ENCODE measurements at places on chromosomes 2 and 18. TPM values are rescaled to one million over a fixed set of nuclear protein-coding genes. Genes with fewer than 3 reads are reported as not detected.
A peak's percentile ranks its signal among the peaks of the same experiment; 100 is the strongest.

GRCh38 chr18:38421021-38421420 is 855.4 kb upstream of the CELF4 start:
- H3K4me3 ChIP-seq: no peak overlapping the region
- DNase-seq: no peak
- no peak overlapping the region for H3K27ac ChIP-seq
- no peaks in the 10 kb centered on the region for H3K27me3 ChIP-seq
- H3K4me1 ChIP-seq: no peaks in the 10 kb centered on the region
- H3K36me3 ChIP-seq: no peaks in the 10 kb centered on the region

- H3K36me3 ChIP-seq: no peaks in the 10 kb centered on the region
- peaks cover 14% of the 10 kb centered on the region for H3K4me1 ChIP-seq
- H3K4me3 ChIP-seq: no peak overlapping the region
- H3K27me3 ChIP-seq: peaks cover 24% of the 10 kb centered on the region
- no peak for DNase-seq
- no peak overlapping the region for H3K27ac ChIP-seq
These were observed 71.9 kb downstream of the CHRNA1 start for GRCh38 chr2:174692256-174692919.

DNA sequence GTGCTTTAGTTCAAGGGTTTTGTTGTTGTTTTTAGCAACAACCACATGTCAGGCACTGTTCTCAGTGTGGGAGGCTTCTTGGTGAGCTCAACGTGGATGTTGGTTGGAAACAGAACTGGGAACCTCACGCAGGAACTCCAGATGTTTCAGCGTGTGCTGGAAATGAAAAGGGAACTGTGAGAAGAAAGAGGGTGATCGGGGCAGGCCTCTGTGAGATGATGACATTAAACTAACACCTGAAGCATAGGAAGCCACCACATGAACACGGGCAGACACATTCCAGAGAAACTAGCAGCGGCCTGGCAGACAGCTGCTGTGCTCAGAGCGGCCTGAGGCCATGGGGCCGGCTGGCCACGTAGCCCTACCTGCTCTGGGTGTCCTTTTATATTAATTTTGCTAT is 66.4 kb downstream of the COA5 start:
- H3K27ac ChIP-seq: peak overlapping the region; percentile 41
- peaks cover 79% of the 10 kb centered on the region for H3K36me3 ChIP-seq

GRCh38 chr2:144032566-144032965 is 487.4 kb downstream of the ZEB2 start:
- DNase-seq: no peak
- no peaks in the 10 kb centered on the region for H3K4me1 ChIP-seq
- no peak overlapping the region for H3K27ac ChIP-seq
- H3K27me3 ChIP-seq: no peaks in the 10 kb centered on the region

GRCh38 chr2:127181851-127182250 is 38.2 kb downstream of the CYP27C1 start:
- H3K27me3 ChIP-seq: peaks cover 23% of the 10 kb centered on the region
- H3K4me1 ChIP-seq: peaks cover 8% of the 10 kb centered on the region

DNA sequence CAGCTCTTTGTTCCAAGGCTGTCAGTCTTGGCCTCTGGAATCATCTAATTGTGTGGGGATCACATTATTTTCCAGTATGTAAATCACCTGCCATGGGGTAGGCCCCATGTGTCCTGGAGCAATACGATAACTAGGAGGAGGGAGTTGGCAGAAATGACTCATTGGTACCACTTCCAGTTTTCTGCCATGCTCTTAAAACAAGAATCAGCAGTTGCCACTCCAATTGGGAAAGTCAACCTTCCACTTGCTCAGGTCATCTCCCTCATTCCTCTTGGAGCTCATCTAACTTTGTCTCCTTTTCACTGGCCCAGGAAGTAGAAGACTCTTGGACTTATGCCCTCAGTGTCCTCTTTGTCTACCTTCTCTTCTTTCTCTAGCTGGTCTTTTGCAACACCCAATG is 487.0 kb downstream of the SLC4A3 start:
- DNase-seq: no peak
- no peak overlapping the region for H3K27ac ChIP-seq
- no peaks in the 10 kb centered on the region for H3K36me3 ChIP-seq
- H3K4me3 ChIP-seq: no peak overlapping the region
- no peaks in the 10 kb centered on the region for H3K4me1 ChIP-seq
- no peaks in the 10 kb centered on the region for H3K27me3 ChIP-seq

DNA sequence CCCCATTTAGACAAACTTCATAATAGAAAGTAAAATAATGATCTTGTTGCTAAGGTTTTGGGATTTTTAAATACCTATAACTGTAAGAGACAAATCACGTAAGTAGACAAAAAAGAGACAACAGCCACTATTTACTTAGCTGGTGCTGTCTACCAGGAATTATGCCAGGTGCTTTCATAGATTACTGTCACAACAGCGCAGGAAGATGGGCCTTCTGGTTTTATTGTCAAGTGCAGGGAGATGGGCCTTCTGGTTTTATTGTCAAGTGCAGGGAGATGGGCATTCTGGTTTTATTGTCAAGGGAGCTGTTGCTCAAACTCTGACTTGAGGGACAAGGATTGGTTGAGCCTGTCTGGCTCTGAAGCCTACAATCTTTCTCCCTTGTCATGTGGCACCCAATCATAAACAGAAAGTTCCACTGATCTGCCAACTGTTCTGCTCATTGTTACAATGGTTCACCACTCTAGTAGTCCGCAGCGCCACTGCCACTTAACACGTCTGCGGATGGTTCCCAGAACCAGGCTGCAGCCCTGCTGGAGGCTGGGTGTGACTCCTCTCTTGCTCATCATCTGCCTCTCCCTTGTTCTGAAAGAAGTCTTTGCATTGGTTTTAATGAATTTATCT is 95.0 kb downstream of the RNF144A start:
- peaks cover 35% of the 10 kb centered on the region for H3K36me3 ChIP-seq
- H3K4me1 ChIP-seq: peaks cover 33% of the 10 kb centered on the region

DNA sequence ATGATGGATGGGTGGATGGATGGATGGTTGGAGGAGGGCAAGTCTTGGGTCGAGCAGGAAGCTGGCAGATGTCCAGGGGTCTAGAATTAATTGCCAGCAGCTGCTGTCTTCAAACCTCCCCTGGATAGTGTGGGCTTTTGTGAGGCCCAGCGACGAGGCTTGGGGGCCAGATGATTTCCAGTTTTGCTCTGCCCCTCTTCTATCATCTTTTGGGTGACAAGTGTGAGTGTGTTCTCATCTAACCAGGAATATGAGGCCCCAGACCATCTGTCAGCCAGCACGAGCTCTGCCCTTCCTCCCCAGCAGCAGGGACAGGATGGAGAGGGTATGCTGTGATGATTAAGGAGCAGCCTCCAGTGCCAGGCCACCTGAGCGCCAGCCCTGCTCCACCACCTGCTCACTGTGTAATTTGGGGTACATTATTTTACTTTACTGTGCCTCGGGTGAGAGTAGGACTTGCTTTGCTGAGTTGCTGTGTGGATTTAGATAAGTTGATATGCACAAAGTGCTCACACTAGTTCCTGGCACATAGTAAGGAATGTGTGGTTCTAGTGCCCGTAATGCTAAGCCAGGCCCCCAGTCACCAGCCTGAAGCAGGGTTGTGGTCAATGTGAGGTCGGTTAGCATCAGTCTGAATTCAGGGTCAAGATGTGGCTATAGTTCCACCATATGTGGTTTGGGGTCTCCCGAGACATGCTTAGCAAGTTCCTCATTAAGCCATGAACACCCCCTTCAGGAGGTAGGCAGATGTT is 251.1 kb downstream of the CYP26B1 start:
- no peak overlapping the region for H3K27ac ChIP-seq
- no peak overlapping the region for H3K4me3 ChIP-seq
- no peaks in the 10 kb centered on the region for H3K4me1 ChIP-seq
- no peak for DNase-seq

DNA sequence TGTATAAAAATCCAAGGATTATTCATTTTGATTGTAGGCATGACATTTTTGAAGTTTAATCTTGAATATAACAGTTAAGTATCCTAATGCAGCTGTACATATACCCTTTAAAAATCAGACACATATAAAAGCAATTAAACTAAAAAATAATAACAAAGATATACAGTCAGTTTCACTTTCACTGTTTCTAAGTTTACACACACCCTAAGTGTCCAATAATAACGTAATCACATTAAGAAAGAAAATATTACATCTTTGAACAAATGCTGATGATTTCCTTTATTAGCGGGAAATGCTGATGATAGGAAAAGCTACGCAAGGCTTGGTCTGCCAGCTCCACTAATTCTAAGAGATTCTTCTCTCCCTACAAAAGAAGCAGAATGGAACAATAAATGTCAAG is 38.8 kb downstream of the RTTN start:
- peaks cover 3% of the 10 kb centered on the region for H3K4me1 ChIP-seq
- H3K27me3 ChIP-seq: no peaks in the 10 kb centered on the region
- peaks cover 28% of the 10 kb centered on the region for H3K36me3 ChIP-seq

GRCh38 chr2:109270505-109271312 is 141.7 kb downstream of the SH3RF3 start:
- H3K36me3 ChIP-seq: no peaks in the 10 kb centered on the region
- DNase-seq: no peak
- peaks cover 7% of the 10 kb centered on the region for H3K27me3 ChIP-seq
- H3K4me1 ChIP-seq: no peaks in the 10 kb centered on the region
- H3K27ac ChIP-seq: no peak overlapping the region
- H3K4me3 ChIP-seq: no peak overlapping the region

DNA sequence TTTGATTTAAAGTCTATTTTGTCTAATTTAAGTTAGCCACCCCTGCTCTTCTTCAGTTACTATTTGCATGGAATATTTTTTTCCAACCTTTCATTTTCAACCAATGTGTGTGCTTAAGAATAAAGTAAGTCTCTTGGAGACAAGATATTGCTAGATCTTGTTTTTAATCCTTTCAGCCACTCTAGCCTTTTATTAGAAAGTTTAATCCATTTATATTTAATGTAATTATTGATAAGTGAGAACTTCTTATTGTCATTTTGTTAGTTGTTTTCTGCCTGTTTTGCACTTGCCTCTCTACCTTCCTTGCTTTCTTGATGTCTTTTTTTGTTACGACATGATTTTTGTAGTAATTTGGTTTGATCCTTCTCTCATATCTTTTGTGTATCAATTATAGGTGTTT is 46.4 kb downstream of the CCDC148 start:
- H3K27ac ChIP-seq: no peak overlapping the region
- H3K4me1 ChIP-seq: no peaks in the 10 kb centered on the region
- H3K36me3 ChIP-seq: no peaks in the 10 kb centered on the region
- peaks cover 8% of the 10 kb centered on the region for H3K27me3 ChIP-seq

GRCh38 chr2:219629976-219630695 is 2.7 kb downstream of the SLC4A3 start:
- H3K4me3 ChIP-seq: no peak overlapping the region
- peaks cover 6% of the 10 kb centered on the region for H3K4me1 ChIP-seq
- no peaks in the 10 kb centered on the region for H3K36me3 ChIP-seq

DNA sequence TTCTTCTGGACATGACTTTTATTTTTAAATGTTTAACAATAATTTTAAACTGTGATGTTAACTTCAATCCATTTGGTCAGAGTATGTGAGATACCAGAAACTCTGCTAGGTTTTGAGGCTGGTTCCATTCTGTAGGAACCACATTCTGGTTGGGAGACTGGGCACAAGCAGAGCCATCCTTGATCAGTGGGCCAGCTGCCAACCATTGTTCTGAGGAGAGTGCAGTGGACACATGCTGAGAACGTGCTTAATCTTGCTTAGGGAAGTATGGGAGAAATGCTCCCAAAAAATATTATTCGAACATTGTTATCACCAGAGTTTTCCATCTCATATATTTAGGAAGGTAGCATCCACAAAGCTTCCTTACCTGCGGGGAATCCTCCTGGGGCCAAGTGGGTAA is 155.8 kb downstream of the RTN4 start:
- H3K36me3 ChIP-seq: peaks cover 3% of the 10 kb centered on the region
- no peak overlapping the region for H3K27ac ChIP-seq
- no peak overlapping the region for H3K4me3 ChIP-seq
- peaks cover 20% of the 10 kb centered on the region for H3K4me1 ChIP-seq
- peaks cover 4% of the 10 kb centered on the region for H3K27me3 ChIP-seq

GRCh38 chr2:109339519-109339966 is 210.5 kb downstream of the SH3RF3 start:
- H3K4me3 ChIP-seq: no peak overlapping the region
- H3K27ac ChIP-seq: no peak overlapping the region
- DNase-seq: no peak
- H3K4me1 ChIP-seq: peaks cover 43% of the 10 kb centered on the region

- no peak for DNase-seq
- peaks cover 42% of the 10 kb centered on the region for H3K36me3 ChIP-seq
- no peaks in the 10 kb centered on the region for H3K27me3 ChIP-seq
- no peak overlapping the region for H3K27ac ChIP-seq
These were observed 9.4 kb downstream of the INSIG2 start for GRCh38 chr2:118097657-118098056.

DNA sequence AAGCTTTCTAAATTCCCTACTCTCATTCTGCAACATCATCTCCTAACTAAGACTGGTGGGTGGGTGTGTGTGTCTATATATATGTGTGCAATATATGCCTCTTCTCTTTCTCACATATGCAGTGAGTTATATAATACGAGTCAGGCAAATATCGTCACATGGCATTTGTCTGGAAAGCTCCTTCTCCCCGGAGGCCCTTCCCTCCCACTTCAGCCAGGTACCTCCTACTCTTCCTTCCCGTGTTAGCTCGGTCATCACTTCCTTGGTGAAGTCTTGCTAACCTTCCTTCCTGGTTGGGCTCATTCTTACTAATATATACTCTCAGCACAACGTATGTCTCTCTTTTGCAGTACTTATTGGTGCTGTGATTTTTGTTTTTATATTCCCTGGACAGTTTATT is 66.4 kb upstream of the NCK2 start:
- H3K36me3 ChIP-seq: no peaks in the 10 kb centered on the region
- H3K27me3 ChIP-seq: no peaks in the 10 kb centered on the region
- DNase-seq: no peak
- H3K4me1 ChIP-seq: peaks cover 12% of the 10 kb centered on the region

DNA sequence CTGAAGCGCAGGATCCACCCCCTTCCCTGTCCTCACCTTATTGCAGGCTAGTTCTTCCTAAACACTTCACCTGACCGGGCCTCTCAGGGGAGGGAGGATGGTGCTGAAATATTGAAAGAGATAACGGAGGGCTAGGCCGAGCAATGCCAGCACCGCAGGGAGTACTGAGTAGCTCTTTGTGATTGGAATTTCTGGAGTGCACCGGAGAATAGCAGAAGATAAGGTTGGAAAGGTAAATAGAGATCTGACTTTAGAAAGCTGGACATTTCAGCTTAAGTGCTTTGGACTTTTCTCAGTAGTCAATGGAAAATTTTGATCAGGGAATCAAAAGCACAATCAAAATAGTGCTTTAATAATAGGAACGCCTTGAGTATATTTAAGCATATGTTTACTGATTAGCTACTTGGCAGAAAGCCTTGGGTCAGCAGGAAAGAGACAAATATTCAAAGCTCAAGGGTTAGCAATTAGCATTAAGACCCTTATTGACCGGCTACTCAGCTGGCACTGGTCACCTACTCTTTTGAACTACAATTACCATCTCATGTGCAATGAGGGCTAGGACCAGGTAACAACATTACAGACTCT is 142.9 kb upstream of the NDUFV2 start:
- no peaks in the 10 kb centered on the region for H3K36me3 ChIP-seq
- peaks cover 5% of the 10 kb centered on the region for H3K27me3 ChIP-seq
- no peak overlapping the region for H3K4me3 ChIP-seq
- no peak for DNase-seq
- no peaks in the 10 kb centered on the region for H3K4me1 ChIP-seq
- no peak overlapping the region for H3K27ac ChIP-seq

- peaks cover 22% of the 10 kb centered on the region for H3K27me3 ChIP-seq
- no peaks in the 10 kb centered on the region for H3K36me3 ChIP-seq
- H3K4me3 ChIP-seq: no peak overlapping the region
- DNase-seq: no peak
- H3K27ac ChIP-seq: no peak overlapping the region
These were observed 265.7 kb downstream of the MTX2 start for GRCh38 chr2:176534798-176535466.

Gene CCBE1
- total RNA-seq: not detected

Gene NABP1
- total RNA-seq: 48.0 TPM

Gene RBM44
- 1.4 TPM for total RNA-seq

Gene CXCR1
- 1.1 TPM for total RNA-seq

Gene POTEI
- total RNA-seq: not detected

Gene TNFRSF11A
- total RNA-seq: 8.6 TPM

Data from activated CD4-positive, alpha-beta T cell treated with anti-CD3 and anti-CD28 coated beads, Interleukin-2, amount 10 ng/mL, durations not matched to agents 7 days and 5 days (primary cell).